ENCODE measurements at places on chromosomes 7 and 10.

- DNase-seq: no peak
Observed at GRCh38 chr7:48512892-48513291, 341.6 kb downstream of the ABCA13 start.

GRCh38 chr10:11849911-11850310, 26.8 kb downstream of the PROSER2 start:
- DNase-seq: no peak

- DNase-seq: no peak
Observed at GRCh38 chr10:22609251-22609650, 105.1 kb downstream of the PIP4K2A start.

DNA sequence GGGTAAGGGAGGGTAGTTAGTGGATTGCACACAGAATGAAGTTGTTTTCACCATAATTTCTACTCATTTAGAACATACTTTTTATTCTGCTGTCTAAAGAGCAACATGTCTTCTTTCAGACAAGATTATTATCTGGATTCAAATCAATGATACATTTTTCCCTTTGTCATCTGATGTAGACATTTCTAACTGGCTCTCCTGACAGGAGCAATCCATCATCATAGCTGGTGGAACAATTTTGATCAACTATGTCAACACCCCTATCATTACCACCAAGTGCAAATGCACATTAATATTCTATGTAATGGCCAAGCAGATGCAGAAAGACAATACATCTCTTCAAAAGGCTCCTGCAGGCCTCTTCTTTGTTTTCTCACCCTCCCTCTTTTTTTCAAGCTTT, 672.9 kb upstream of the LRRTM3 start:
- DNase-seq: no peak

- no peak for DNase-seq
Observed at GRCh38 chr7:129906700-129907099, 46.1 kb downstream of the UBE2H start.

DNA sequence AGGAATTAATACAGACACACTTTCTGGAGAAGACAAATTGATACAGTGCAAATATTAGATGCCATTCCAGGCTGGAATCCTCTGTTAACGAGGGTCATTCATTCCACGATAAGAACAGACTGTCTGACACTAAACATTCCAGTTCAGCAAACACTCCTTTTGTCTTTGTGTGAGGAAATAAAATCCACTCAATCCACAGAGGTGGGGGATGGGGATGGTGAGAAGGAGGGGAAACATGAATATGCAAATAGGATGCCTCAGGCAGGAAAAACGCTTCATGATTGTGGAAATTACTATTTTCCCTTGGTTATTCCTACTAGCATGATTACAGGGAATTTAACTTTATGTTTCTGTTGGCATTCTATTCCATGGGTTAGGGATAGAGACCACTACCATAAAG, 196.9 kb upstream of the CDCA7L start:
- DNase-seq: no peak
